NCI-H526 treated with DMSO at 0.1 percent for 48 hours (cell line): ENCODE measurements at places on chromosomes 2 and 18.

DNA sequence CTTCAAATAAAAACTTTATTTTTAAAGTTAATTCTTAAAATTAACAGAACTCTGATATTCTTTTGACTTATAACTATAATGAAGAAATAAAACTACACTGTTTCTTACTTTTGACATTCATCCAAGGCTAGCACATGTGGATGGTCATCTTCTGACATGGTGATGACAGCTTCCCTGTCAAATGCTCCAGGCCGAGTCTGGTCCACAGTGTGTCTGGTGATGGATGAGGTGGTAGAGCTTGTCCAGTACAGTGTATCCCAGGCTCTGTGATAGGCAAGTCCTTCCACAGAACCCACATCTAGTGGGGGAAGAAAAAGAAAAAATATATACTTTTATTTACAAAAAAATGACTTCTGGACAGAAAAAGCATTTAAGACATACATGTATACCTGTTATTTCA, 1529.5 kb downstream of the LRP1B start:
- no peak for DNase-seq

DNA sequence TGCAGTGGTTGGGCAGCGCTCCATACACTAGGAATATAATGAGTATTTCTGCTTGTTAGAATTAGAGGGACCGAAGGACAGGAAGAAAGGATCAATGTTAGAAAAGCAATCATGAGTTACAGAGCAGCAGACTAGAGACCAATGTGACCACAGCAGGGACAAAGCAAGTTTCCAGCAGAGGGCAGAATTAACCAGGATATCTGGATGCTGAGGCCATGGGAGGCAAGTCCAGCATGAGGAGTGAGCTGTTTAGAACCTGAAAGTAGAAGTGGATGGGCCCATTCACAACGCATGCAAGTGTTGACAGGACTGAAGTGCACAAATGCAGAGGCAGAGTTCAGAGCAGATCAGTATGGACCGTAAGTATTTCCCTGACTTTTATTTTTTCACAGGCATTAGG, 910.4 kb upstream of the GYPC start:
- DNase-seq, result no peak

- DNase-seq, result no peak
Observed at GRCh38 chr2:215447056-215447455, 11.2 kb upstream of the FN1 start.

DNA sequence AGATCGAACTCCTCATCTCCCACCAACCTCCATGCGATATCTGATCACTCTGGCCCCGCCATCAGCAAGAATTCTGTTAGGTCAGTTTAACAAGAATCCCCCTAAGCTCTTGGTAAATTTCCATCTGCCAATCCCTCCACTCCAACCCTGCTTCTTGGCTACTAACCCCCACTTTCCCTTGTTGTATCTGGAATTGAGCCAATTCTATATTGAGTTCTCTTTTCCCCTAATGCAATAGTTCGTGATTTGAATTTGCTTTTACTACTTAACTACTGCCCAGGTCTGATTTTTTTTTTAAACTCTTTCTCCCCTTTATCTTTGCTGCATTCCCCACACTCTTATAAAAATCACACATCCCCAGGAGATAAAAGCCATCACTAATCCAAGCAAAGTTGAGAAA, 159.3 kb upstream of the STK17B start:
- DNase-seq, result no peak

DNA sequence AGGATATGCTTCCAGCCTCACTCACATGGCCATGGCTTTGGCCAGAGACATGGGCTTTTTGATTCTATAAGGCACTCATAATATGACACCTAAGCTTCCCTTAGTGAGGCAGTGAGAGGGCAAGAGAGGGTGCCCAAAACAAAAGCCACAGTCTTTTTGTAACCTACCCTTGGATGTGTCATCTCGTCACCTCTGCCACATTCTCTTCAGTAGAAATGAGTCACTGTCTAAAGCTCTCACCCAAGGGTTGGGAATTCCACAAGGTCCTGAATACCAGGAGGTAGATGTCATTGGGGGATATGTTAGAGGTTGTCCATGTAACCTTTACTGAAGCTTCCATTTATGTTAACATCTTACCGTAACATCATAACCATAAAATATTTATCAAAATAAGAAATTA, 108.4 kb downstream of the ALMS1 start:
- DNase-seq, result no peak

- DNase-seq, result peak; percentile 51
Observed at GRCh38 chr2:1010415-1010930, 59.8 kb downstream of the SNTG2 start.

DNA sequence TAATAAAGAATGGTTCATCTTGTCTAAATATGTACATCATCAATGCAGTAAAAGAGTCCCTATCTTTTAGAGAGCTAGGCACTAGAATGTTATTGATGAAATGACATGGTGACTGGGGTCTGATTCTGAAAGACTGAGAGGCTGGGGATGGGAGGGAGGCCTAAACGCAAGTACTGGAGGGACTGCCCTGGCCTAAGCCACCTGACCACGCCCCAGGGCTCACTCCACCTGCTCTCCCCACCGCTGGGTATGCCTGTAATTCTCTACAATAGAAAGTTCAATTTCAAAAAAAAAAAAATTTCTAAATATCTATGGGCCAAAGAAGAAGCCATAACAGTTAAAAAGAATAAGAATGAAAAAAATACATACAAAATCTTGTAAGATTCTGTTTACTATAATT, 194.0 kb downstream of the HDAC4 start:
- DNase-seq, result no peak

- no peak for DNase-seq
Observed at GRCh38 chr2:27143285-27143684, 4.1 kb upstream of the PRR30 start.

DNA sequence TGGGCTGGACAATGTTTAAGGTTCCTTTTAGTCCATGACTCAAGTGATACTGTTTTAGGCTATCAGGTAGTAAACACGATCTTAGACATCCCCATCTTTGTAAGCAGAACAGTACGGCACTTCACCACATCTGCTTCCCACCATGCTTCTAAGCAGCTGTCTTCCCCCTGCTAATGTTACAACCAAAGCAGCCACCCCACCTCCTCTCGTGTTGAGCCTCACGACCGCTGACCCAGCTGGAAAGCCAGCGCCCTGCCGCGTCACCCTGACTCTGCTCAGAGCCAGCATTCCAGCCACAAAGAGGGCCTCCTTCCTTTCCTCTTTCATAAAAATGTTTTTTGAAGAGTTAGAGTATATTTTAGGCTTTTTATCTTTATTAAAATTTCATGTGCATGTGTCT, 9.4 kb downstream of the MTERF4 start:
- DNase-seq, result no peak

- no peak for DNase-seq
Observed at GRCh38 chr2:226838722-226839121, 2.9 kb downstream of the RHBDD1 start.

- no peak for DNase-seq
Observed at GRCh38 chr2:230954746-230955145, 29.7 kb upstream of the GPR55 start.

GRCh38 chr2:37635504-37636380, 35.7 kb downstream of the CDC42EP3 start:
- no peak for DNase-seq

DNA sequence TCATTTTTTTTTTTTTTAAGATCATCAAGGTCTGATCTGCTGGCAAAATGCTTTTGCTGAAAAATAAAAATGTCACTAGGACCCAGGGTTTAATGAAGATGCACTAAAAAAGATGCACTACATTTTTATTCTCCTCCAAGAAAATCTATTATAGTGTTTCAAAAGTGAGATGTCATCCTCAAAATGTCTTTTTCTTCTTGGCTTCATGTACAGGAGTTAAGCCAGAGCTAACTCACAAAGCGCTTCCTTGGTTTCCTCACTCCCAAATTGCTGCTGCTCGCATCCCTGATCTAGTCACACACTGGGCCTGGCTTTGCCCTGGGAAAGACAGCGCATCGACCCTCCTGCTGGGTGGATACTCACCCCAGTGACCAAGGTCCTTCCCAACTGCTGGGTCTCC, 113.4 kb upstream of the CCDC68 start:
- no peak for DNase-seq

DNA sequence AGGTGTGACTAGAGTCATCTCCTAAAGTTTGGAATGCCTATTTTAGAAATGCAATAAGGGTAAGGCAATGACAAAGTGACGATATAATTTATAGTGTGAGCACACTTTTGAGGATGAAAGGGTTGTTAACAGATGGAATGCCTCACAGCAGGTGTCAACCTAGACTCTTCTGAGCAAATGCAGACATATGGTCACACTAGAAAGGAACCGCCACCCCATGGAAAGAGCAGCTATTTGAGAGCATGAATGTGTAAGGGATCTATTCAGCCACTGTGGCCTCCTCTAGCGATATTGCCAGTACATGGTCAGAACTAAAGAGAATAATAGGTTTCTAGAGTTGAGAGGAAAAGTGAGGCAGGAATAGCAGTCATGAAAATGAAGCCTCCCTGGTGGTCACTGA, 18.5 kb downstream of the DSG2 start:
- DNase-seq, result no peak

DNA sequence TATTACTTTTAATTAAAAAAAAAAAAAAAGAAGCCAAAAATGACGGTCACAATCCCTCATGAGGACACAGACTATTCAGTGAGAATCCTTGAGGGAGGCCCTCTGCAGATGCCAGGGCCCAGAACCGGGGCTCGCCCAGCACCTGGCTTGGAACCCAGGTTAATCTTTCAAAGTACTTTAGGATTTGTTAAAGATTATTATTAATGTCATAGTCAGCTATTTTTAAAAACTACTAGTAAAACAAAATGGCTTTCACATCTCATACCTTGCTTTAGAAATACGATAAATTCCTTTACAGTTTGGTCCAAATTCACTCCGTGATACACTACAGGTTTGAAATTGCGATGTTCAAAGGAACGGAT, 27.1 kb downstream of the C2orf76 start:
- DNase-seq, result no peak

GRCh38 chr2:64847930-64848329, 141.3 kb upstream of the SLC1A4 start:
- no peak for DNase-seq

GRCh38 chr18:2617401-2617998, 38.0 kb upstream of the SMCHD1 start:
- no peak for DNase-seq

DNA sequence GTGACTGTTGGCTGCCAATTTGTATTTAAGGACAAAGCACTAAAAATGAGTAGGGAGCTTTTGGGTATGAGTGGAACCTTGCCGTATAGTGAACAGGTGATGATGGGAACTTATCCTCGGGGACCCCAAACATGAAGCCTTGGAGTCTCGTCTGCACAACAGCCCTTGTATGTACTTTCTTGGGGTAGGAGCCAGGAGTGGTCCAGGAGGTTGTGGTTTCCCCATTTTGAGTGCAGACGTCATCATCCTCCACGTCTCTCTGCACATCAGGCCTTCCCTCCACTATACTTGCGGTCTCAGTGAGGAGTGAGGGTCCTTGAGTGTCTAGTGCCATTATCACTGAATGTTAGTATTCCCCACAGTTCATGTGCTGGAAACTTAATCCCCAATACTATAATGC, 101.5 kb upstream of the HS6ST1 start:
- no peak for DNase-seq

DNA sequence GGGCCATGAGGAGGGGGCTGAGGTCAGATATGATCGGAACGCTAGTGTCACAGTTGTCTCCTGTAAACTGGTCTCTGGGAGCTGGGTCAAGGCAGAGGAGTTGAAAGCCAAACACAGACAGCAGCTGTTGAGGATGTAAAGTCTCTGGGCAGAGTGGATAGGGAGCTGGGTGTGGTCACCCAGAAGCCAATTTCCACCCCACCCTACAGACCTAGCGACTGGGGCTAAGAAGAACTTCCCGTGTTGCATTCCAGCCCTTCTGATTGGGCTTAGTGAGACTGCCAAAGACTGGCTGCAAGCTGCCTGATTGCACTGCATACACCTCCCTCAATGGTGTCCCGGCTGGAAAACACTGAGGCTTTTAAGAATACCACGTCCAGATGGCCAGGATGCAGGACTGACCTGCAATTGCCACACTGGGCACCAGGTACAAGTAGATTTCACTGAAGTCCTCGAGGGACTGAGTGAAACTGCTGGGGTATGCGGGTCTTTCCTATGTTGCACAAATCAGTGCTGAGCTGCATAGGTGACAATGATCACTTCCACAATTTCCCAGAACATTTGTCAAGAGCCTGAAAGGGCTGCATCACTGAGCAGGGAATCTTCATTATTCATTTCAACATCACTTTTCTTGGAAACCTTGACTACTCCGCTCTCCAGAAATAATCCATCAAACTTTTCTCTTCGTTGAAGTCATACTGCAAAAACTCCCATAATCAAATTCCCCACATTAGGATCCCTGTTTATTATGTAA, 43.1 kb upstream of the EML4 start:
- no peak for DNase-seq

GRCh38 chr2:129324349-129324748, 655.1 kb upstream of the RAB6C start:
- DNase-seq, result no peak

- no peak for DNase-seq
Observed at GRCh38 chr2:44362207-44363015, 664 bp downstream of the CAMKMT start.

- DNase-seq, result no peak
Observed at GRCh38 chr2:159229476-159230144, 56.9 kb downstream of the WDSUB1 start.

GRCh38 chr2:12778811-12779579, 62.3 kb downstream of the TRIB2 start:
- DNase-seq, result no peak

DNA sequence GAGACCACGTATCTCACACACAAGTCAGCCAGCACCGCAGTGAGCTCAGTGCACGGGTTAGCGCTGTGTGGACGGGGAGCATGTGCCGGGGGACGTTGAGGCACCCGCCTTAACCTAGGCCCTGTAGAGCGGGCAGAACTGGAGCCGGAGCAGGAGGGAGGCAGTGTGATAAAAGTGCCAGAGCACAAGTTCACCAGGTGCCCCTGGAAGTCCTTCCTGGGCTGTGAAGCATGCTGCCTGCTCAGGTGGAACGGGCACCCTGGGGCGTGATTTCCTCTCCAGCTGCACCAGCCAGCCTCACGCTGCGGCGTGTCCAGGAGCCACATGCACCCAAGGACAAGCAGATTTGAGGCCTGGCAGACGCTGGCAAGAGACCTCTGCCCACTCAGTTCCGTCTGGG, 50.3 kb downstream of the ITGB1BP1 start:
- no peak for DNase-seq

DNA sequence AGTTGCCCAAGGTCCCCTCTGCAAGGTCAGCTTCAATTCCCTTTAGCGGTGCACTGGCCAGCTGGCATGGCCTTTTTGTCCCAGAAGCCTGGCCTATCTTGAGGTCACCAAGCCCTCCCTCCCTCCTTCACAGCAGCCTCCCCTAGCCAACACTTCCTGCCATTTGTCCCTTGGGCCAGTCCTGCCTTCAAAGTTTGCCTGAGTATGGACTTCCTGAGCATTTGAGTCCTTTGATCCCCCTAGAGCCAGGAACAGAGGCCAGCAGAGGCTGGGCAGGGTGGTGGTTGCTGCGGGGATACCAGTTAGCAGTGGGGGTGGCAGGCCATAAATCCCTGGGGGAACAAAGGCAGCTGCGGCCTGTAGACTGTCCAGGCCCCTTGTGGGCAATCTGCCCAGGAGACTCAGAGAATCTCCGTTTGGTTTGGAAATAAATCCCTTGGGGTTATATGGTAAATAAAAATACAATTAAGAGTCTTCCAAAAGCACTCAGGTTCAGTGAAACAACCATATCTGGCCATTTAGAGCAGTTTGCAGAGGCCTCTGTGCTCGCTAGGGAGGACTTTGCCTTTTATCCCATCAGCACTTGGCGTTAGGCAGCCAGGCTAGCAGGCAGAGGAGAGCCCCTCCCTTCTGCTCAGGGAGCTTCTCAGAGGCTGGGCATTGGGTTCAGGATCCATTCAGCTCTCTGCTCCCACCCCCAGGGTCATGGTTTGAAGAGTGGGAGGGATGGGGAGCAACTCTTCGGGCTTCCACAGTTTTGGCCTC, 3.1 kb upstream of the HES6 start:
- peak; percentile 45 for DNase-seq
